ENCODE measurements at places on chromosomes 7 and 10.

DNA sequence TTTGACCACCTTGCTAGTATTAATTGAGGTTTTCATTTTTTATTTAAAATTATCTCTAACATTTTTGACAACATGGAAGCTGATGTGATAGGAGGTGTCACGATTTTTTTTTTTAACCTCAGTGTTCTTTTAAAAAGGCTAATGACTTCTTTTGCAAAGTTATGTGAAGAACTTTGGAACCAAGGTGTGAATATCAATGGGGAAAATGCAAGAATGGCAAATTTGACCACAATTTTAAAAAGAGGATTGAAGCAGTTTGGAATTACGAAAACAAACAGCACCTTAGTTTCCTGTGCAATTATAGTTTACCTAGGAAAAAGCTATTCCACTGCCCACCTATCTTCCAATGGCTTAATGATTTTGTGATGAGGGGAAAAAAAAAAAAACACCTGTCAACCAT, 232.4 kb downstream of the VTI1A start:
- no peak for DNase-seq

DNA sequence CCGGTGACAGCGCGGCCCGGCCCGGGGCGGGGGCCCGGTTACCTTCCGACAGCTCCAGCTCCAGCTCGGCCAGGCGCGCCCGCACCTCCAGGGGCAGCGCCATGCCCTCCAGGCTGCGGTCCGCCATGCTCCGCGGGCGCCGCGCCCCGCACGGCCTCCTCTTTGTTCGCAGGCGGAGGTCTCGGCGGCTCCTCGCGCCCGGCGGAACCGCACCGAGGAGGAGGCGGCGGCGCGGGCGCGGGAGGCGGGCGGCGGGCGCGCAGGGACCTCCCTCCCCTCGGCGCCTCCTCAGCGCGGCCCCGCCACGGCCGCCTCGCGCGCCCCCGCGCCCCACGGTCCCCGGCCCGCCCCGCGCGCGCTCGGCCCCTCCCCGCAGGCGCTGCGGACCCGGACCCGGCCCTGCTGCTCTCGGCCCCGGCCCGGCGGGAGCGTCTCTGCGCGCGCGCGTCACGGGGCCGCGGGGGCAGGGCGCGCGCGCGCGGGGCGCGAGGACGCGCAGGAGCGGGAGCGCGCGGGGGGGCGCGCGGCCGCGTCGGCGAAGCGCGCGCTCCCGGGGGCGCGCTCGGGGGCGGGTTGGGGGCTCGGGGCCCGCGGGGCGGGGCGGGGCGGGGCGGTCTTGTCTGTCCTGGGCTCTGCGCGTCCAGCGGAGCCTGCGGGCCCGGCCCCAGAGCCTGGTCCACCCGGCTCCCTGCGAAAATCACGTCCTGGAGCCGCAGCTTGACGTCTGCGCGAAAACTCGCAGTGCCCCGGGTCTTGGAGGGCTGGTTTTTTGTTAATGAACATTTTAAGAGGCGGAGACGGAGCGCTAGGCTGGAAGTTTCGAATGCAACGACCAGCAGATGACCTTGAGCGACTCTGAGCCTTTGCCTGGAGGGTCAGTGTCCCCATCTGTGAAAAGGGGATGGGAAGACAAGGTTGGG, at the start of gene DIP2C:
TSS of gene DIP2C (minus strand) at position 217 of the 920 bp plus-strand sequence. CDS start at position 127, 90 bp downstream.
- DNase-seq = peak; percentile 81

DNA sequence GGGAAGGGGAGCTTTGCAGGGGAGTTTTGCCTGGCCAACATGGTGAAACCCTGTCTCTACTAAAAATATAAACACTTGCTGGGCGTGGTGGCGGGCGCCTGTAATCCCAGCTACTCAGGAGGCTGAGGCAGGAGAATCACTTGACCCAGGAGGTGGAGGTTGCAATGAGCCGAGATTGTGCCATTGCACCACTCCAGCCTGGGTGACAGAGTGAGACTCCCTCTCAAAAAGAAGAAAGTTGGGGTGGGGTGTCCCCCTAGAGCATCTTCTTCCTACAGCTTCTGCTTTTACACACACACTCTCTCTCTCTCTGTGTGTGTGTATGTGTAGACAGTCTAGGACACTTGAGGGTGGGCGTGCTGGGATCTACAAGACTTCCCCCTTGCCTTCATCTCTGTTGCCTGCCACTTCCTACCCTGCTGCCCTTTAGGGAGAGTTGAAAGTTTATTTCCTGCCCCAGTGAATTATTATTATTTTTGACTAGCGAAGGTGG, 21.7 kb downstream of the PLAU start:
- DNase-seq = no peak

DNA sequence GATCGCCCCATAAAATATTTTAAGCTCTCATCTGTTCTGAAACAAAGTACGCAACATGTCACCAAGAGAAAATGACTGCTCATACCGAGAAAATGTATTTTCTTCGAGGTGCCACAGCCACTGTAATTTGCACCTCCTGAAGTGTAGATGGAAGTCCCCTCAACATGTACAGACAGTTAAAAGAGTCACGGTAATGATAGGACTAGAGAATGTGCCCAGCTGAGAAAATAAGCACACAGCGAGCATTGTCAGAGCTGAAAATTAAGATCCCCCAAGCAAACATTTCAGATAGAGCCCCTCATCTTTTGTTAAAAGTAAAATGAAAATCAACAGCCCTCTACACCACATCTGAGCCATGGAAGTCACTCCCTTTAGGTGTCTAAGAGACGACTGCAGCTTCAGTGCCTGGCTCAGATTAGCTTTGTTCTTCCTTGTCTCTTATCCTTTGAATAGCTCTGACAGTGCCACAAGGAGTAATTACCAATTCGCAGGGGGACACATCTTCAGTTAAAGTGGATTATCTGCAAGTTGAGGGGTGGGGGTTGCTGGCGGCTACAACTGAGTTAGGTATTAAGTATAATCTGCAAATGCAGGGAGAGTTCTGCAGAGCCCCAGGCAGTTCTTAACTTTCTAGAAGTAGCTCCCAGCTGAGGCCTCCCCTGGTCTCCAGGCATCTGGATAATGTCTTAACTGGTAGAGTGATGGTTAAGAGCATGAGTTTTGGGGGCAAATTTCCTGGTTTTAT, 222.7 kb upstream of the C7orf33 start:
- DNase-seq = no peak

- peak; percentile 81 for DNase-seq
These were observed 3.3 kb downstream of the LFNG start for GRCh38 chr7:2522780-2523433.

DNA sequence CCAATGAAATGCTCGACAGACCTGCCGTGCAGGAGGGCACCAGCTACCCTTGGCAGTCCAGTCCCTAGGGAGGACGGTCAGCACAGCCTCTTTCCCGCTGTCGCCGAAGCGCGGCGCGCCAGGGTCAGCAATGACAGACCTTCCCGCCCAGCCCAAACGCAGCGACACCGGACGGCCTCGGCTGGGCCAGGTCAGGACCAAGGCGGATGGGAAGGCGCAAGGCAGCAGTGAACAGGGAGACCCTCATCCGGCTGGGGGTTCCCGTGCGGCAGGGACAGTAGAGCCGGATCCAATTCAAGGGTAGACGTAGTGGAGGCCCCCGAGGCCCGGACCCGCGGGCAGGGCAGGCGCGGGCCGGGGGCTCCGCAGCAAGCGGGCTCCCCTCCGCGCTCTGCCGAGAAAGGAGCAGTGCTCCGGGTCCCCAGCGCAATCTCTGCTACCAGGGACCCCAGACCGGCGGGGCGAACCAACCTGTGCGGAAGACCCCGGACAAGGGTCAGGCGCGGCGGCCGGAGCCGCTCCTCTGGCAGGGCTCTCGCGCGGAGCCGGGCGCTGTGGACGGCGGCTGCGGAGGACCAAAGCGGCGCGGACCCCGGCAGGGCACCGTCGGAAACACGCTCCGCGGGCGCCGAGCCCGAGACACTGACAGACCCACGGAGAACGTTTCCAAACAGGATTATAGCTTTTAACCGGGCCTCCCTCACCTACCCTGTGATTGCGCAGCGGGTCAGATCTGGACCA, at the start of gene SEC31B:
TSS of gene SEC31B (minus strand) at position 551 of the 741 bp plus-strand sequence. CDS start 2,909 bp downstream, outside the sequence.
- peak; percentile 17 for DNase-seq

DNA sequence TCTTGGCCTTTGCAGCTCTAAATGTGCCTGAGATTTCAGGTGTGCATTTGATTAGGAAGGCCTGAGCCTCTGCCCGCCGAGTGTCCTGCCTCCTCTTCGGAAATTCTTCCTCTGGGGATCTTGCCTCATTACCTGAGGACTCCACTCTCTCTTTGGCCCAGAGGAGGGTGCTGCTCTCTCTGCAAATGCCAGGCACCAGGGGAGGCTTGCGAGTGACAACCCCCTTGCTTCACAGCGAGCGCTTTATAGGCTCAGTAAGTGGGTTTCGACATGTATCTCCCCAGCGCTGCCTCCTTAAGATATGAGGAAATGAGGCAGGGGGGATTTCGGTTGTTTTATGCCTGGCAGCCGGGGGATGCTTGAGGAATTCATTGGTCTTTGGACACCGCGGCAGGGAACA, 423.9 kb downstream of the GLRX3 start:
- no peak for DNase-seq

DNA sequence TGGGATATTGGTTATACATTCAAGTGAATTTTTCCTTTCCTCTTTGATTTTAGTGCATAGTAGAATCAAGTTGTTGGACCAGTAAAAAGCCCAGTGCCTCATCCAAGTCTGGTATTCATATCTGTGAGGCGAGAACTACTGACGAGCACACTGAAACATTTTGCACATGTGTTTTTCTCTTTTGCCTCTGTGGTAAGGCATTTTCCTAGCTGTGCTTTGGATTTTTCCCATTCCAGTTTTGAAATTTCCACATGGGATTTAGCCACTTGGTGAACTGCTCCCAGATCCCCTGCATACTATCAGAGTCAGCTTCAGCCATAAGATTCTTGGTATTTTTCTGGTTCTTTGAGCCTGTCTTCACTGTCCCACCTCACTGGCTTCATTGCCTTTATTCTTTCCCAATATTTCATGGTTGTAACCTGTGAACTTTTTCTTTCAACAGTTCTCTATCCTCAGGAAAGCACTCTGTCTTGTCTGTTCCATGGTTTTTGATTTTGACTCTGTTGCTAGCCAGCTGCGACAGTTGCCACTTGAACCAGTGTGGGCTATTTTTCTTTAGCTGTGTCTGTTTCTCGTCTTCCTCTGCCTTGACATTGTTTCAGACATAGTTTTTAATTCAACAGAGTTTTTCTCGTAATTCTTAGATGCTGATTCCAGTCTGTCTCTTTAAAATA, 239.0 kb downstream of the REEP3 start:
- DNase-seq = no peak

GRCh38 chr10:114856544-114857287, 35.1 kb downstream of the FHIP2A start:
- peak; percentile 88 for DNase-seq

- no peak for DNase-seq
These were observed 63.1 kb downstream of the PRR15 start for GRCh38 chr7:29626730-29627129.

DNA sequence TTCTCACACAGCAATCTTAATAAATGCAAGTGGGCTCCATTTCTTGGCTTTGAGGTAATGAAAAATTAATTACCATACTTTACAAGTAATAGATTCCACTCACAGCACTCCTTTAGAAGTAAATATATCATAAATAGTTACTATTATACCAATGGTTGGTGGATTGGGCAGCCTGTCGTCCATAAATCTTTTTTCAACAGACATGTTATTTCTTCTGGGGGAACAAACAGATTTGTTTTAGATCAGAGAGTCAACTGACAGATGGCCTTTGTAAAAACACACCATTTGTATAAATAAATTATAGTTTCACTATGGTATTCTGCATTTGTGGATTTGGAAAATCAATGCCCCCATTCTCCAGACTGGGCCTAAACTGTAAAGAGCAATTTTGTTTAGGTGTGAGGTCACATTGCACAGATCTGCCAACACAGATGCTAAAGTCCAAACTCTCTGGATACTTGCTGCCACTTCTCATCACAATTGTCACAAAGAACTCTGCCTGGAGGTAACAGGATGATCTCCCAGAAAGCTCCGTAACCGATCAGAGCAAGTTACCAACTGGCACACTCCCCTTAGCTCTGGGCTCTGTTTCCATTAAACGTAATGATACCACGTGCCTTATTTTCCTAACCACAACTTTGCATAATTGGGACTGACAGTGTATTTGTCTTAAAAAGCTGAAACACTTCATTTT, 4.5 kb upstream of the MACROH2A2 start:
- no peak for DNase-seq

DNA sequence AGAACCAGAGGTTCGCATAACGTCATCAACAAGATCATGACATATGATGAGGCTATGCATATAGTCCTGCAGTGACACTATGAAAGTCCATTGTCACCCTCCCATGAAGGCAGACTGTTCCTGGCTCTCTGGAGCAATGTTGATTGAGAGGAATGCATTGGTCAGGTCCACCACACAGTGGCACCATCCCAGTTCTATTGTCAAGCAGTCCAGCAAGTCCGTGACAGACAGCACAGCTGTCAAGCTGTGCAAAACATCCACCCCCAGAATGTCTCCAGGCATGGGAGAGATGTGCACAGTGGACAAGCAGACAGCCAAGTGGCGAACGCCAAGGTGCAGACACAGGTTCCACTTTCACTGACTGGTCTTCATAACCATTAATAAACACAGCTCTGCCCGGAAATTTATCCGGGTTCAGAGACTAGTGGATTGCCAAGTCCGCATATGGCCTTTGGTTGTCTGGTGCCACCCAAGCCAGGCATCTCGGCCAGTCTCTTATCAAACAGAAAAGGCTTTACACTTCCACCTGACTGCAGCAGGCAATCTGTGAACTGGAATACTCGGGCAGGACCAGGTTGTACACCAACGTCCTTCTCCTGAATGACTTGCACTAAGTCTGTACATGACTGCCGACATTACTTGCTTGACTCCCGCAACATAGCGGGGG, 7.2 kb downstream of the RNF133 start:
- DNase-seq = no peak

DNA sequence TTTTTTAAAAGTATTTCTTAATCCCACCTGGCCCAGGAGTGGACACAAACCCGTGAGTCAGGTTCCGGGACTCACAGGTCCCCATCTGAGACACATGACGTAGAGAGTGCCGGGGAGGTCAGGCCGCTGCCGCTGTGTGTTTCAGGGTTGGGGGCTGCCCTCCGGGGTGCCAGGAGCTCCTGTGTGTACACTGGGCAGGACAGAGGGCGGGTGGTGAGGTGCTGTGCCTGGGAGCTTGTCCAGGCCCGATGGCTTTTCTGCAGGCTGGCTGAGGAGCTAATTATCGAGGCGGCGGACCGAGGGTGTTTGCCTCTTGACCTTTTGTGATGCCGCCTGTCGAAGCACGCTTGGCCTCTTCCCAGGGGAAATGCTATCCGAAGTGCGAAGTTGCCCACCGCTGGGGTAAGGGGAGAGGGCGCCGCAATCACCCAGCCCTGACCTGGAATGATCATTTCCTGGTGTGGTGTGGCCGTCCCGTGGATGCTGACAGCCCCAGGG, 42.1 kb downstream of the FOXL3 start:
- no peak for DNase-seq

Measured in kidney tubule cell (primary cell).